ENCODE measurements at places on chromosomes 12 and 14.

DNA sequence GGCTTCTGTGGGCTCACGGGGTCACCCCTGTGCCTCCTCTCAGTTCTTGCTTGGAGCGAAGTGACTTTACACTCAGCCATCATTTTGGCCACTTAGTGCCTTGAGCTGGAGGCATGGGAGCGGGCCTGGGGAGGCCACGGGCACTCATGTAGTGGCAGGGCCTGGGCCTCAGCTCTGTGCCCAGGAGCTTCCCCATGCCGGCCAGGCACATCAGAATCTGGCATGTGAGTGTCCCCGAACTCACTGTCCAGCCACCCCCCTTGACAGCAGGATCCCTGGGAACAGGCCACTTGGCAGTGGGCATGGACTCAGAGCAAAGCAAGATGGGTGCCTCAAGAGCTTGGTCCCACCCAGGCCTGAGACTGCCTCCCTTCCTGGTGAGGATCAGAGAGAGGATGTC, 29.5 kb downstream of the DDX51 start:
- DNase-seq: no peak

DNA sequence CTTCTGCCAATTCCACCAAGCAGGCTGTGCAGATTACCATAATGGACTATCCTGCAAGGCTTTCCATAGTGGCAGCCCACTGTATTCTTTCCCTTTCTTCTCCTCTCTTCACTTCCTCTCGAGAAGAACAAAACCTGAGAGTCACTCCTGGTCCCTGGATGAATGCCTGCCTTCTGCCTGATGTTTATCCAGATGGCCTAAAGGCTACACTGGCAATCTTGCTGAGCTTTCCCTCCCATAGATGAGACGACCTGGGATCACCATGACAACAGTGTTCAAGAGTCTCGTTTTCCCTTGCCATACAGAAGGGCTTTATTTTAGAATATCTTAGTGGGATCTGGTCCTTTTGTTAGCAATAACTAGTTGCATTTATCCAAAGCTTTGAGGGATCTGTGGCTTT, 142.3 kb downstream of the RTN1 start:
- DNase-seq: no peak

GRCh38 chr14:37623426-37623951, 28.1 kb downstream of the TTC6 start:
- no peak for DNase-seq

DNA sequence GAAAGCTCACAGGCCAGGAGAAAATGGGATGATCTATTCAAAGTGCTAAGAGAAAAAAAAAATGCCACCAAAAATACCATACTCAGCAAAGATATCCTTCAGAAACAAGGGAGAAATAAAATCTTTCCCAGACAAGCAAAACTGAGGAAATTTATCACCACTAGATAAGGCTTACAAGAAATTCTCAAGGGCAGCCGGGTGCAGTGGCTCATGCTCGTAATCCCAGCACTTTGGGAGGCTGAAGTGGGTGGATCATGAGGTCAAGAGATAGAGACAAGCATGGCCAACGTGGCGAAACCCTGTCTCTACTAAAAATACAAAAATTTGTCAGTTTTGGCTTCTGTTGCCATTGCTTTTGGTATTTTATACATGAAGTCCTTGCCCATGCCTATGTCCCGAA, 48.2 kb downstream of the CRY1 start:
- no peak for DNase-seq

GRCh38 chr14:70171726-70172125, 17.0 kb downstream of the SLC8A3 start:
- DNase-seq: no peak

GRCh38 chr12:110913119-110914056, 7.0 kb downstream of the MYL2 start:
- no peak for DNase-seq
